ENCODE measurements at places on chromosomes 12 and 14.

DNA sequence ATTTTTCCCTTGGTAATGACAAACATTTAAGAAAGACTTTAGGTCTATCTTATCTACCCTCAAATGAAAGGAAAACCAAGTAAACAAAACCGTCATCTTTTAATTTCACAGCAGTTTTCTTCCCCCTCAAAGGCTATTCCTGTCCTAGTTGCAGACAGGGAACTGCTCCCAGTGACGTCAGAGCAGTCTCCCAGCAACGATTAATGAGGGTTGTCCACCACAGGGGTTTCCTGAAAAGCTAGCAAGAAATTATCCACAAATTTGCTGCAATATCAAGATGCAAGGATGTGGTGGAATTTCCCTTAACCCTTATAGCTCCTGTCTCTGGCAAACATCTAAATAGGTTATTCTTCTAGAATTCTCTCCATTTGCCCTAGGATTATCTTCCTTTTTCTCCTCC, 89.1 kb upstream of the STAC3 start:
- no peak overlapping the region for H3K27ac ChIP-seq
- H3K4me3 ChIP-seq: no peak overlapping the region
- H3K27me3 ChIP-seq: no peaks in the 10 kb centered on the region
- no peaks in the 10 kb centered on the region for H3K4me1 ChIP-seq
- no peaks in the 10 kb centered on the region for H3K36me3 ChIP-seq
- no peak for DNase-seq

GRCh38 chr12:14284184-14284722, 81.2 kb upstream of the ATF7IP start:
- DNase-seq: no peak
- H3K4me1 ChIP-seq: no peaks in the 10 kb centered on the region
- no peak overlapping the region for H3K4me3 ChIP-seq

GRCh38 chr12:26287671-26288381, 92.5 kb downstream of the SSPN start:
- no peak for DNase-seq
- peaks cover 5% of the 10 kb centered on the region for H3K4me1 ChIP-seq
- H3K4me3 ChIP-seq: no peak overlapping the region
- no peak overlapping the region for H3K27ac ChIP-seq

- no peak for DNase-seq
- peaks cover 17% of the 10 kb centered on the region for H3K27me3 ChIP-seq
- H3K27ac ChIP-seq: no peak overlapping the region
- no peaks in the 10 kb centered on the region for H3K36me3 ChIP-seq
- no peaks in the 10 kb centered on the region for H3K4me1 ChIP-seq
- peak overlapping the region; percentile 81 for H3K4me3 ChIP-seq
These were observed 16.4 kb downstream of the RNASE2 start for GRCh38 chr14:20971705-20972021.

- H3K4me1 ChIP-seq: no peaks in the 10 kb centered on the region
- DNase-seq: no peak
- no peak overlapping the region for H3K4me3 ChIP-seq
- no peaks in the 10 kb centered on the region for H3K36me3 ChIP-seq
- H3K27me3 ChIP-seq: peaks cover 19% of the 10 kb centered on the region
These were observed 101.3 kb downstream of the ASCL4 start for GRCh38 chr12:107875786-107876185.

DNA sequence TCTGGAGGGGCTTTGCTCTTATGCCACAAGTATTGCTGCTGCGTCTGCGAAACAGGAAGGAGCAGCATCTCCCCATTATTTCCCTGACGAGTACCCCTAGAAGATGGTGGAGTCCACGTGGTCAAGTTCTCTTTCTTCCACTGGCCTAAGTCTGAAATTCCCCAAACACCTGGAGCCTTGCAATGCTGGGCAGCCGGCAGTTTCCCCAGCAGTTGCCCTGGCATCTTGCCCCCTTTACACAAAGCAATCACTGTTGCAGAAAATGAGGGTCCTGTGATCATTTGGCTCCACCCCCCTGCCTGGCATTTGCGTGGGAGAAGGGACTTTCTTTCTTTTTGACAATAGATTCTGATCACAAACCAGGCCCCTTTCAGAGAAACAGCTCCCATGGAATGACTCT, 56.9 kb downstream of the FOS start:
- no peaks in the 10 kb centered on the region for H3K36me3 ChIP-seq
- H3K4me3 ChIP-seq: no peak overlapping the region
- peak overlapping the region; percentile 94 for H3K27ac ChIP-seq
- H3K27me3 ChIP-seq: peaks cover 5% of the 10 kb centered on the region
- DNase-seq: no peak

- no peak overlapping the region for H3K27ac ChIP-seq
- H3K36me3 ChIP-seq: no peaks in the 10 kb centered on the region
- no peaks in the 10 kb centered on the region for H3K4me1 ChIP-seq
- no peak for DNase-seq
- H3K27me3 ChIP-seq: peaks cover 2% of the 10 kb centered on the region
- no peak overlapping the region for H3K4me3 ChIP-seq
These were observed 52.8 kb upstream of the LHX5 start for GRCh38 chr12:113524495-113524894.

GRCh38 chr12:24015833-24016160, 66.3 kb upstream of the SOX5 start:
- no peaks in the 10 kb centered on the region for H3K4me1 ChIP-seq
- no peaks in the 10 kb centered on the region for H3K27me3 ChIP-seq
- H3K27ac ChIP-seq: no peak overlapping the region
- H3K36me3 ChIP-seq: no peaks in the 10 kb centered on the region
- no peak for DNase-seq
- H3K4me3 ChIP-seq: no peak overlapping the region

- H3K4me3 ChIP-seq: no peak overlapping the region
- H3K27me3 ChIP-seq: no peaks in the 10 kb centered on the region
- H3K4me1 ChIP-seq: no peaks in the 10 kb centered on the region
- no peak overlapping the region for H3K27ac ChIP-seq
- no peak for DNase-seq
These were observed 42.9 kb downstream of the CCDC85C start for GRCh38 chr14:99560922-99561683.

GRCh38 chr12:56987011-56987410, 19.3 kb downstream of the ZBTB39 start:
- H3K36me3 ChIP-seq: no peaks in the 10 kb centered on the region
- no peak for DNase-seq
- no peaks in the 10 kb centered on the region for H3K4me1 ChIP-seq
- no peak overlapping the region for H3K27ac ChIP-seq
- H3K4me3 ChIP-seq: no peak overlapping the region

- no peaks in the 10 kb centered on the region for H3K4me1 ChIP-seq
- no peak overlapping the region for H3K4me3 ChIP-seq
- H3K27me3 ChIP-seq: no peaks in the 10 kb centered on the region
- H3K27ac ChIP-seq: no peak overlapping the region
- no peak for DNase-seq
These were observed 72.2 kb downstream of the EP400 start for GRCh38 chr12:132021965-132022364.

GRCh38 chr12:130835011-130835410, 4.0 kb downstream of the STX2 start:
- no peak overlapping the region for H3K27ac ChIP-seq
- H3K27me3 ChIP-seq: no peaks in the 10 kb centered on the region
- DNase-seq: no peak
- no peaks in the 10 kb centered on the region for H3K36me3 ChIP-seq

DNA sequence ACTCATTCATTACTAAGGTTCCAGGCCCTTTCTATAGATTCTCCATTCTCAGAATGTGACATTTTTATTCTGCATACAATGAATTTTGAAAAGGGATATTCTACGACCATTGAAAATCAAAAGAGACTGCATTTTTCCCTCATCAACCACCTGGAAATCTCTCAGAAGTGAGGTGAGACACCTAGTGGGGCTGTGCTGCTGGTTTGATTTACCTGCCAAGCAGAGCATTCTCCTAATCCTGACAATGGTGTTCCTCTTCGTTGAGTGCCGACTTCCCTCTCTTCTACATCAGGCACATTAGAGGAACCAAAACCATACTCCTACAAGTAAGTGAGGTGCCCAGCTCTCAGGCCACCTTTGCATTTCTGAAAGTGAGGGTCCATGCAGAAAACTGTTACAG, 14.9 kb downstream of the CKB start:
- no peaks in the 10 kb centered on the region for H3K27me3 ChIP-seq
- DNase-seq: no peak
- peaks cover 7% of the 10 kb centered on the region for H3K36me3 ChIP-seq
- H3K4me3 ChIP-seq: no peak overlapping the region
- H3K4me1 ChIP-seq: no peaks in the 10 kb centered on the region

DNA sequence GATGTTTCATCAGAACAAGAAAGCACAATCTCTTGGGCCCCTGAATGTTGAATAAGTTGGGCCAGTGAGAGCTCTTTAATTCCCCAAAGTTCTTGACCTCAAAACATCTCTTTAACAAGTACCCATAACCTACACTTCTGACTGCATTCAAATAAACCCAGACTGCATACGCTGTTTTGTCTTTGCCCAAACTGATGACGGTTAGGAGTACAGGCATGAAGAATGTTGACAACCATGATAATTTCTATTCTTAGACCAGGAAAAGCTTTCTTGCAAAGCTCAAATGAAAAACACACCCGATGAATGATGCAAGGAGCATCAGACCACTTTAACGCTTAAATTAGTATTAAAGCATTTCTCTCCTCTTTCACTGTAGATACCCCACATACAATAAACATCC, 11.7 kb upstream of the RAB3IP start:
- H3K4me3 ChIP-seq: no peak overlapping the region
- H3K4me1 ChIP-seq: no peaks in the 10 kb centered on the region
- H3K36me3 ChIP-seq: no peaks in the 10 kb centered on the region

- H3K36me3 ChIP-seq: no peaks in the 10 kb centered on the region
- H3K27ac ChIP-seq: no peak overlapping the region
- H3K4me1 ChIP-seq: peaks cover under 1% of the 10 kb centered on the region
These were observed 12.7 kb downstream of the OLR1 start for GRCh38 chr12:10159280-10159679.

- no peak for DNase-seq
- peaks cover 5% of the 10 kb centered on the region for H3K27me3 ChIP-seq
- H3K4me1 ChIP-seq: no peaks in the 10 kb centered on the region
- no peaks in the 10 kb centered on the region for H3K36me3 ChIP-seq
- H3K4me3 ChIP-seq: no peak overlapping the region
These were observed 6.3 kb downstream of the PAH start for GRCh38 chr12:102910792-102911191.

DNA sequence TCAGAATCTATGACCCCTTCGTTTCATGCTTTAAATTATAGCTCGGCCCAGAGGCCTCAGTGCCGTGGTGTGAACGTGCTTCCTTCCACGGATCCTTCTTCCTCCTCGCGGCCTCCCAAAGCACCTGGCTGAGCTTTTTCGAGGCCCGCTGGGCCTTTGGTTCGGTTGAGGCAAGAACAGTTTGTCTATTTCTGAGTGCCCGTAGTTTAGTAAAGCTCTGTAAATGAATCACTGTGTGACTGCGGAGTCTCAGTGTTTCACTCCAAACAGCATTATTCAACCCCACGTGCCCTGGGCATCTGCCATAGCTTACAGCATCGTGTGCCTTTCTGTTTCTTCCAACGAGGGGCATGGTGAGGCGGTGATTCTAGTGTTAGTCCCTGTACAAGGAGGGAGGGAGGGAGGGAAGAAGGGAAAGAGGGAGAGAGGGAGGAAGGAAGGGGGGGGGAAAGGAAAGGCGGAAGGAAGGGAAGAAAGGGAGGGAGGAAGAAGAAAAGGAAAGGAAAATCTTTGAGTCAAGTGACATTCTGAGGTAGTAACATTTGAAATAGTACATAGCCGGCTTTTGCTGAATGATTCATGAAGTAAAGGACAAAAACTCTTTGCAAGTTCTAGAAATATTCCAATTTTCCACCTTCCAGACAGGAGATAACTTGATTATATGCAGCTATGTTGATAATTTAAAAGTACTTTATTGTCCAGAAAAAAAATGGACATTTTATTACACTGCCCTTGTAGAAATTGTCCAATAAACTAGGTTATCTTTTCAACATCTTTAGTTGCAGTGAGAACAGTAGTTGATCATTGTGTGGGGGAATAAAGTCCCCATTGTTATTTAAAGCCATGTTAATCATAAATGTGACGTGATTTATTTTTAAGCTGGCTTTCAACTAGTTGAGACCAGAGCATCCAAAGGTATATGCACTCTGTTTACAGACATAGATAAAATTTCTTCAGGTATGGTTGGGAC, 1.2 kb upstream of the TRIM9 start:
- H3K27me3 ChIP-seq: peaks cover 30% of the 10 kb centered on the region
- peaks cover 10% of the 10 kb centered on the region for H3K4me1 ChIP-seq
- peak overlapping the region; percentile 90 for H3K4me3 ChIP-seq
- DNase-seq: no peak
- no peak overlapping the region for H3K27ac ChIP-seq

- no peak overlapping the region for H3K4me3 ChIP-seq
- no peaks in the 10 kb centered on the region for H3K36me3 ChIP-seq
- H3K27ac ChIP-seq: no peak overlapping the region
- no peaks in the 10 kb centered on the region for H3K4me1 ChIP-seq
These were observed 12.3 kb downstream of the NINJ2 start for GRCh38 chr12:650983-651382.

DNA sequence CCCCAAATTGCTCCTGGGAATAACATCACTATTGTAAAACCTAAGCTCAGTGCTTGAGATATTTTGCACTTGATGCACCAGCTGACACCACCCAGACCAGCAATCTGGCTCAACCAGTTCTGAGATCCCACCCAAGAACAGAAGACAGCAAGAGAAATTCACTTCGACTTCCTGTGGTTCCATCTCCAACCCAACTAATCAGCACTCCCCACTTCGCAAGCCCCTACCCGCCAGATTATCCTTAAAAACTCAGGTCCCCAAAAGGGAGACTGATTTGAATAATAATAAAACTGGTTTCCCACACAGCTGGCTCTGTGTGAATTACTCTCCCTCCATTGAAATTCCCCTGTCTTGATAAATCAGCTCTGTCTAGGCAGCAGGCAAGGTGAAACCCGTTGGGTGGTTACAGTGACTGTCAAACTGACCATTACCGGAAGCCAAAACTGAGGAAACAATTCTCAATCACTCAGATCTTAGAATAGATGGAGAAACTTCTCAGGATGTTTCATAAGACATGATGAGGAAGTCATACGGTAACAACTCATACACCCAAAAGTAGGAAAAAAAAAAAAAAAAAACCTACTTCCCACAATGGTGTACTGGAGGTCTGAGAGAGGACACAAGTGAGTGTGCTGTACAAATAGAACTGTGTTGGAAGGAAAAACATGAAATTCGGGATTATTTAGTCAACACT, 92.4 kb downstream of the TMTC1 start:
- no peaks in the 10 kb centered on the region for H3K4me1 ChIP-seq

- peaks cover 2% of the 10 kb centered on the region for H3K4me1 ChIP-seq
- no peaks in the 10 kb centered on the region for H3K36me3 ChIP-seq
- no peaks in the 10 kb centered on the region for H3K27me3 ChIP-seq
- DNase-seq: no peak
- H3K4me3 ChIP-seq: no peak overlapping the region
- no peak overlapping the region for H3K27ac ChIP-seq
These were observed 12.5 kb upstream of the GALNT6 start for GRCh38 chr12:51403681-51404136.

Measured in T-cell (primary cell).